ENCODE measurements at places on chromosomes 6 and 20. TPM values are rescaled to one million over a fixed set of nuclear protein-coding genes. Genes with fewer than 3 reads are reported as not detected.

The SNX21 gene
- 1.8 TPM for total RNA-seq

The SOX18 gene
- total RNA-seq = not detected

The TAP1 gene
- total RNA-seq = 245 TPM

The CDC25B gene
- total RNA-seq = 128 TPM
